ENCODE measurements at places on chromosomes 7 and 10.

DNA sequence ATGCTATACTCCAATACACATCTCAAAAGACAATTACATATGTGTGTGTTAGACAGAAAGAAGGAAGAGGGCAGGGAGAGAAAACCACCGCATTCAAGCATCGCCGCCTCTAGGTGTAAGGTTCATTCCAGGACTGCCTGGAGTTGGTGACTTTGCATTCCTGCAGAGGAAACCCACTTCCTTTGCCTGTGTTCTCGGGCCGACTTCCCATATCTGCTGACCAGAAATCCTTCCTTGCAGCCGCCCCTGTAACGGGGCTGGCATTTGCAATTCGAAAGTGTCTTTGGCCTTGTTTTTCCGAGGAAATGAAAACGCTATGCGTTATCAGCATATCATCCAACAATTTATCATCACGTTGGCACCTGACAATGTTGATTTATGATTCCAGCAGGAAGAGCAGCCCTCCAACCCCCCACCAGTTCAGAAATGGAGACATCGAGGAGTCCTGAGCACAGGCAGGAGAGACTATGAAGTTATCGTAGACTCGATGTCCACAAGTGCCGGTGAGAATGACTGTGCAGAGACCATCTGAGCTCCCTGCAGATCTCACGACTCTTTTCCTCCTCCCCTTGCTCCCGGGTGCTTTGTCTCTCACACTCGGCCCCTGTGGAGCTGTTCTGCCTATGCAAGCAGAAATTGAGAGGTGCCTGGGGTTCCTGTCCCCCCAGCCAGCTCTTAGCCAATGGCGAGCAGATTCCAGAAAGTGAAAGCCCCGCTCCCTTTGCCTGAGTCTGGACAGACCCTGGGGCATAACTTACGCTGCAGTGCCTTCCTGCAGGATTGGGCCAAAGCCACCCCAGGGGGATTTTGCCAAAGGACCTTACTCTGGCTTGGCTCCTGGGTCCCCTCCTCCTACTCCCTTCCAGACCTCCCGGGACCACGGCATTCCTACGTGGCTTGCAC is 68.9 kb upstream of the FOXK1 start:
- no peak for DNase-seq

- DNase-seq = no peak
Observed at GRCh38 chr7:101874028-101874427, 56.6 kb downstream of the CUX1 start.

- DNase-seq = no peak
Observed at GRCh38 chr10:6811153-6811552, 231.1 kb upstream of the PRKCQ start.

DNA sequence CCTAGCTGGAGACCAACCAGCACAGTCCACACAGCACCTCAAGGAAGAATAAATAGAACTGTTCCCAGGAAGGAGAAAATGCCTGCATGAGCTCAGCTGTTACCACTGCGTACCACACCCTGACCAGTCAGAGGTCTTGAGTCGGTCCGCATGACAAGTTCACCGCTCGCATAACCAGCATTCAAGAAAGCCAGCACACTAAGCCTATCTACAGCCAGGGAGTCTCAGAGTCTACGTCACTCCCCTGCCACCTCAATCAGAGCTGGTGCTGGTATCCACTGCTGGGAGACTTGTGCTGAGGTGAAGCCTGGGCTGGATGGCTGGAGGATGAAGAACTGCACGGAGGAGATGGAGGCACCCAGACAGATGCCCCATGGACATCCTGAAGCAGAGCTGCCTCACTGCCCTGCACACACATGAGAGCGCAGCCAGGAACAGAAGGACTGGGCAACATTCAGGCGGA is 19.6 kb downstream of the AKR1C1 start:
- no peak for DNase-seq

DNA sequence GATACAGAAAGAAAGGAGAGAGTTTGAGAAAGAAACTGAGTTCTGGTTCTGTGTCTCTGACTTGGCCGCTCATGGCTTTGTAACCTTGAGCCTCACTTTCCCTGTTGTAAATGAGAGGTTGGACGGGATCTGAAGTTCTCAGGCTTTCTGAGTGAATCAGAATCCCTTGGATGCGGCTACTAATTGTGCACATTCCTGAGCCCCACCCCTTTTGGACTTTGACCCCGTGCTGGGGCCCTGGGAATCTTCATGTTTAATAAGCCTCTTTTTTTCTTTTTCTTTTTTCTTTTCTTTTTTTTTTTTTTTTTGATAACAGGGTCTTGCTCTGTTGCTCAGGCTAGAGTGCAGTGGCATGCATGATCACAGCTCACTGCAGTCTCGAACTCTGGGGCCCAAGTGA is 26.9 kb downstream of the SLC25A28 start:
- no peak for DNase-seq

DNA sequence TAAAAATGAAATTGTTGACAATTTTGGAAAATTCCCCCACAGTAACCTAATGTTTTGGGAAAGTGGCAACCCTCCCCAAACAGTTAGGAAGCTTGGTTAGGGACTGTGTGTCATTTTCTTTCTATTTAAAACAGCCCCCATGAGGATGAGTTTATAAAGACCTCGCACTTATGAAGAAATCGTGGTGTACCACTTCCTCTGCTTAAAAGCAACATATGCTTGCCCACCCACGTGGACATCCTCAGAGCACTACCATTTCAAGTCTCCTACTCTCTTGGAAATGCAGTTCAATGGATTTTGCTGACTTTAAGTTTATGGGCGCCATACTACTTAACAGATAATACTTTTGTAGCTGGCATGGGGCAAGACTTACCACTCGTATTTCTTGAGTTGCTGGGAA is 223.8 kb downstream of the DYNC1I1 start:
- no peak for DNase-seq

DNA sequence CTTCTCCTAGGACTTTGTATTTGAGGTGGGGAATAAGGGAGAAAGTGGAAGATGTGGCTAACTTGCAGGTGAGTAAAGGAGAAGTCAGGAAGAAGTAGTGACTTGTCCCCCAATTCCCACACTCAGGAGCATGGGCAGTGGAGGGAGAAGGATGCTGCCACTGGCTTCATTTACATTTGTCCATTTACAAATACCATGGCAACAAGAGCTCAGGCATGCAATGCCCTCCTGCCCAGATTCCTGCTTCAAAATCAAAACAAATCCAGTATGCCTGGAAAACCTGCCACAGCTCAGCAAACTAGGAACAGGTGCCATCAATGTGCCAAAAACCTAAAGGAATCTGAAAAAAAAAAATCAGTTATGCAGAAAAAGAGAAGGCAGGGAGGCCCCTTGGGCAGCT is 139.9 kb downstream of the KCNMA1 start:
- DNase-seq = no peak

GRCh38 chr10:132164761-132165278 is 21.9 kb upstream of the DPYSL4 start:
- no peak for DNase-seq

- DNase-seq = peak; percentile 78
Observed at GRCh38 chr7:99040104-99040958, 103.6 kb downstream of the SMURF1 start.

DNA sequence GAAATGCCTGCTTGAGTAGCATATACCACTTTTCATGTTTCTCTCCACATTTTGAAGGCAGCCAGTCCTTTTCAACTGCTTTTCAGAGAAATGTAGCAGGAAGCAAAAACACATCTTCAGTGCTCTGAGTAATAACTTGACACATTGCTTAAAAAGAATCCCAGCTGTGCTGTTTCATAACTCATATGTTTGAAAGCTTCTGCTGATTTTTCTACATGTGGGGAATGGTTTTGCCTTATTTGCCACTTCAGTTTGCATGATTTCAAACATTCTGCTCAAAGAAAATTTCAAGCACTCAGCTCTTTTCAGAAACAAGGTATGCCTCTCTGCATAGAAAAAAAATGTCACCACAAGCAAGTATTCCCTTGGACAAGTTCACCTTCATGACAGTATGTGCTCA is 732.8 kb downstream of the POM121L12 start:
- DNase-seq = no peak

- no peak for DNase-seq
Observed at GRCh38 chr10:76640806-76641205, 996.8 kb downstream of the KCNMA1 start.

- no peak for DNase-seq
Observed at GRCh38 chr10:124639646-124640045, 104.5 kb downstream of the FAM53B start.

- no peak for DNase-seq
Observed at GRCh38 chr7:101890749-101891523, 73.5 kb downstream of the CUX1 start.

DNA sequence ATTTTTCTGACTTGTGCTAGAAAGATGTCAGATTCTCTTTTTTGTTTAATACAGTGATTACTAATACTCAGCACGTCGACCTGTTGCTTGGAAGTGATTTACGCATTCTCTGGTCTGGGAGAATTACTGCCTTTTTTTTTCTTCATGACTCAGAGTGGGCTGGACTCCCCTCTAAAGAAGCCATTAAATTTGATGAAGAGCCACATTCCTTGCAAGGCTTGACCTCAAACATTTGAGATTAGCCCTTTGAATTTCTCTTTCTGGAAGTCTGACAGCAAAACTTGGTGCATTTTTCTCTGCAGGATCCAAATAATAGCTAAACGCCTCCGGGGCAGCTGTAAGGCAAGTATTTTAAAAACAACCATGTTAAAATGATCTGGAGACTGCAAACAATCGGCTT is 171.6 kb downstream of the GALNT17 start:
- DNase-seq = no peak

GRCh38 chr7:37290731-37291130 is 157.9 kb downstream of the ELMO1 start:
- no peak for DNase-seq

GRCh38 chr10:7337431-7338171 is 73.2 kb downstream of the SFMBT2 start:
- DNase-seq = no peak

GRCh38 chr7:143882604-143883078 is 19.3 kb downstream of the TCAF1 start:
- peak; percentile 52 for DNase-seq

GRCh38 chr10:43576580-43576979 is 2.2 kb upstream of the ZNF239 start:
- DNase-seq = no peak

GRCh38 chr10:129744134-129745111 is 219.7 kb downstream of the EBF3 start:
- DNase-seq = no peak

DNA sequence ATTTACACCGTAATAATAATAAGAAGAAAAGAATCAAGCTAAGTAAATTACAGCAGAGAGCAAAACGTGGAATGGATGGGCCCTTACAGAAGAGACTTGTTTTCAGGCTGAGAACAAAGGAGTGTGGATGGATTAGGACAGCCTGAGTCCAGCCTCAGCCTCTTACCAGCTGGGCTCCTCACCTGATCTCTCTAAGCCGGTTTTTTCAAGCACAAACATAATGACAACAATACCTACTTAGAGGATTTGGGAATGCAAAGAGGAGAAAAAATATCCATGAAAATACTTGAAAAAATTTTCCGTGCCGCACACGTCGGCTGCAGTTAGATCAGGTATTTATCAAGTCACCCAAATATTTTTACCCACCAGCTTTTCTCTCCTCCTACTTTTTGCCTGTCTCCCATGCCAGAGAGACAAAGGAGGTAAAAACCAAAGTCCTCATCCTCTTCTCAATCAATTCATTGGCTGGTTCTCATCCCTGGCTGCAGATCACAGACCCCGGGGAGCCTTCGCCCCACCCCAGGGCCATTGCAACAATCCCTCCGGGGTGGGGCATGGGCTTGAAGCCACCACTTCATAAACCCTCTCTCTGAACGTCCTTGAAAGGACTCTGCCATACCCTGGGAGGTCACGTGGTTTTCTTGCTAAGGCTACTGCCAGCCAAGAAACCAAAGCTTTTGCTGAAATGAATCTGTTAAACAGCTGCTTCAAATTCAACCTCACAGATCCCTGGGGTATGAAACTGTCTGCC is 29.7 kb upstream of the GTF2I start:
- peak; percentile 17 for DNase-seq

DNA sequence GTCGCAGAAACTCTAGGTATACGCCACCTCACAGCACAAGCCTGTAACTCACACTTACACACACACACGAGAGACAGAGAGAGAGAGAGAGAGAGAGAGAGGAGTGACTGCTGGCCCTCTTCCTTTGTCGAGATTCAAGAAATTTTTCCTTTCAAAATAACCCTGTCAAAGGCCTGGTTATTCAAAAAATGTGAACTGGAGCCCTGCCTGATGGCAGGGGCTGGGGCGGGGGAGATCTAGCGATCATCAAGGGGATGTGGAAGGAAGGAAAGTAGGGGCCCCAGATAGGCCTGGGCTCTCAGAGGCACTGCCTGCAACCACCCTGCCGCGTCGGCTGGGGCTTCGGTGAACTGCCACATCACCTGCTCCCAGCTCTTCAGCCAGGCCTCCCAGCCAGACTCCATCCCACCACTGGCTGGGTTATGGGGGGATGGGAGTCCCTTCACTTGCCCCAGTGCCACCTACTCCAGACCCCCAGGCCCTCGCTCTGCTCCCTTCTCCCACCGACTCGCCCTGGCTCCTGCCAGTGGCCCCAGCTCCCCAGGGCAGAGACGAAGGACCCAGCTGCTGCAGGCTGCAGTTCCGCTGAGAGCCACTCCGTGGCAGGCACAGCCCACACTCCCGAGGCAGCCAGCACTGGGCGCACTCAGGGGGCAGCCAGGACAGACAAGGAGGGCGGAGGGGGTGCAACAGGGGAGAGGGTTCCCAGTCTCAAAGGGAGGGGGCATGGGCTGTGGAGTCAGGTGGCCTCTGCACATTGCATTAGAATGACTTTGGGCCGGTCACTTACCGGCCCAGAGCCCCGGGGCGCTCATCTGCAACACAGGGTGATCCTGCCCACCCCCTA is 15.3 kb downstream of the KCNH2 start:
- DNase-seq = no peak

DNA sequence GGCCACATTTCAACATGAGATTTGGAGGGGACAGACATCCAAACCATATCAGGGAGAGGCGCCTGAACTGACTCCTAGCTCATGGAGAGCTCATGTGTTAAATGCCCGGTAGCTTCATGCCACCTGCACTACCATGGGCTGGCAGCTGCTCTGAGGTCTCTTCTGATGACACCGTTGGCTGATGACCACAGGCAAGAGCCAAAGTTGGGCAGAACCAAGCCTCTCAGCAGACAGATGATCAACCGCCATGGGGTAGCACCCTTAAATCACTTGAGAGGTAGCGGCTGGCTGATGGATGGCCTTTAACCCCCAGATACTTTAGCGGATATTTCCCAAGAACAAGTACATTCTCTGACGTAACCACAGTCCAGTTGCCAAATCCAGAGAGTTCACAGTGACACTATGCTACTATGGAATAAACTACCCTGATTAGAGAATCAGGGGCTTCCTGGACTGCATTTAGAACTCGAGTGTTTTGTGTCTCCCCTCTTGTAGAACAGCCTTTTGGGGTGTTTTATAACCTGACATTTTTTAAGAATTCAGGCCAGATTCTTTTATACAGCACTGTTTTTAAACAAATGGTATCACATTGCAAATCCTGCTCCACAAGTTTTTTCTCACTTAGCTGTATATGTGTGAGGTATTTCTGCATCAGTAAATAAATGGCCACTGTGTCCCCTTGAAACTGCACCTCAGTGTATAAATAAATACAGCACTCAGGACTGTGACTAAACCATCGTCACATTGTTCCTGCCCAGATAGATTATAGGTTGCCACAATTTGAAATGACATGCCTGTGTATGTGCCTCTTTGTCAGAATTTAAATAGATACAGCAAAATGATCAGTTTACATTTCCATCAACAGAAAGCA is 30.8 kb upstream of the DRGX start:
- DNase-seq = no peak

- no peak for DNase-seq
Observed at GRCh38 chr7:134686786-134687185, 40.1 kb downstream of the BPGM start.

All from C1 segment of cervical spinal cord (tissue), 14 donors.